ENCODE measurements at places on chromosomes 1 and 21. TPM values are rescaled to one million over a fixed set of nuclear protein-coding genes. Genes with fewer than 3 reads are reported as not detected.

DNA sequence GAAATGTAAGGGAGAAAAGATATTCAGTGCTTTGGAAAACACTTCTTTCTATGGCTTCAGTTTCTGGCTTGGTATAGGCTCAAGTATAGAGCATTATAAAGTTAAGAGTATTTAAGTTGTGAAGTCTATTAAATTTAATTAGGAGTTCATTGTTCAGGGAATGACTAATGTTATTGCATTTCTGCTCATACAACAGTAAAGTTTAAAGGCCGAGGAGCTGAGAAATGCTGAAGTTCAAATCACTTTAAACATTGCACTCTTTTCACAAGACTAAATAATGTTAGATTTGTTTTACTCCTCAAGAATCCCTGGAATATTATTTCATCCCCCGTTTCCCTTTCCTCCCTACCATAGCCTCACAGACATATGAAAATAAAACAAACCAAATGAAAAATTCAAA lies 30.1 kb downstream of the RGS5 start:
- DNase-seq, result no peak

- peak; percentile 27 for DNase-seq
These were observed 43.8 kb downstream of the SLC44A3 start for GRCh38 chr1:94863919-94864318.

- no peak for DNase-seq
These were observed 12.8 kb upstream of the RNU1-2 start for GRCh38 chr1:16882986-16883385.

DNA sequence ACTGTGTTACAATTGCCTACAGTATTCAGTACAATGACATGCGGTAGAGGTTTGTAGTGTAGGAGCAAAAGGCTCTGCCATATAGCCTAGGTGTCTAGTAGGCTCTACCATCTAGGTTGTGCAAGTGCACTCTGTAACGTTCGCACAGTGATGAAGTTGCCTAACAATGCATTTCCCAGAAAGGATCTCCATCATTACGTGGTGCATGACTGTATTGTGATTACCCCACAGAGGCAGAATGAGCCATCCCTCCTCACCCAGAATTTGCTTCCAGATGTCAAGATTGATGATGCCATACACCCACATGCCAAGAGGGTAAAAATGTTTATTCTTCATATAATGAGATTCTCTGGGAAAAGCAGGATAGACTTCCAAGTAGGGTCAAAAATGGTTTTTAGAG lies 199.3 kb upstream of the CTTNBP2NL start:
- DNase-seq, result no peak

DNA sequence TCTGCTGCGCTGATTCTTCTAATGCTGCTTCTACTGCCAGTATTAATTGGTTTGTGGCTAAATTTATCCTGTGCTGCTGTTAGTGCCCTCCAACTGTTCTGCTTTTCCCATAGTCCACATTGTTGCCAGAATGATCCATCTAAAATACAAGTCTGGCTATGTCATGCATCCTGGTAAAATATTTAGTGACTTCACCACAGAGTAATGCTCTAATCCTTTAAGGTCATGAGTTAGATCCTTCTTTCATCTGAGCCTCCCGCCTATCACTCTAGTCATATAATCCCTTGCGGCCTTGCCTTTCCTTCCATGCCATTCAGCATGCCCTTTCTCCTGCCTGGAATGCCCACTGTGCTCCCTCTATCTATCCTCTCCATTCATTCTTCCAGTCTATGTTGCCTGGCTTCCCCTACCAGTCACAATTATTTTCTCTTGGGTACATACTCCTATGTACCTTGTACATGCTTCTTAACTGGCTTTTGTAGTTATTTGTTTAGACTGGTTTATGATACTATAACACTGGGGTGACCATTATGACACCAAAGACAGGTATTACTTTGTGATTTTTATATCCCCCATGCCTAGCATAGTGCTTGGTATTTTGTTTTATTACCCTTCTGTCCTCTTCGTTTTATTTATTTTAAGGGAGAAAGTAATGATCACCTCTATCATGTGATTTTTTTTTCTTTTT lies 144.0 kb downstream of the MAGI3 start:
- DNase-seq, result no peak

DNA sequence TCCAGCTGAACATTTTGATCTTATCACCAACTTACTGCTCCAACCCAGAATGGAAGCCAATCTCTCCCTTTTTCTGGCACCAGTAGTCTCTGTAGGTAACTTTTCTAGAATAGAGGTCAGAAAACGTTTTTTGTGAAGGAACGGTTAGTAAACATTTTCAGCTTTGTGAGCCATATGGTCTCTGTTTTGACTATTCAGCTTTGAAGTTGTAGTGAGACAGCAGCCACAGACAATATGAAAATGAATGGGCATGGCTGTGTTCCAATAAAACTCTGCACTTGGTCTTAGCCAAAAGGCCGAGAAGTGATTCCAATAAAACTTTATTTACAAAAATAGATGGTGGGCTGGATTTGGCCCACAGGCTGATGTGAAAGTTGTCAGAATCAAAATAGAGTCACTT lies 28.9 kb downstream of the MAP10 start:
- no peak for DNase-seq

GRCh38 chr21:21864321-21864840 lies 866.2 kb downstream of the NCAM2 start:
- DNase-seq, result no peak

- DNase-seq, result no peak
These were observed 87.0 kb downstream of the SYT14 start for GRCh38 chr1:210024996-210025395.

DNA sequence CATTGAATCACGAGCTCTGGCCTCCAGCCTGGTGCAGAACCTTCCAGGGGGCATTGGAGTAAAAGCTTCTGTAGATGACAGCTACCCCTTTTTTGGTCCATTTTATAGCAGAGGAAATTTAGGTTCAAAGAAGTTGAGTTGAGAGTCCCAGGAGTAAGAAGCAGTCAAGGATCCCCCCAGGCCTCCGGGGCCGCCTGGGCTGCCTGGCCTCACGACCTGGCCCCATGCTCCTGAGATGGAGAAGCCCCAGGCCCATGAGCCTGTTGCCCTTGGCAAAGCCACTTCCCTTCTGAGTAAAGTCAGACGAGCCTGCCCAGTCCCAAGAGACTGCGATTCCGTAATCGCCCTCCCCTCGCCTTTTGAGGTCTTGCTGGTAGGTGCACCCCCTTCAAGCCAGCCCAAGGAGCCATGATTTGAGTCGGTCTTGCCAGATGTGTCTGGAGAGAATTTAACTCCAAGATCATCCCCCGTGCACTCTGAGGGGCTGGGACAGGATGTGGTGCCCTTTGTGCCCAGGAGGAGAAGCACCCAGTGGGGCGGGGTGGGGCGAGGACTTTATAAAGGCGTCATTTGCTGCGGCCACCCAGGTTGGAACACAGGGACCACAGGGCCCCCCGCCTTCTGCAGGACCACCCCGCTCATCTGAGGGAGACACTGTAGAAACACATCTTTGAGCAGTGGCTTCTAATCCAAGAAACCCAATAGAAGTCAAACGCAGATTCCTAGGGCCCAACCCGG lies 30.1 kb downstream of the PDE9A start:
- DNase-seq, result no peak

- DNase-seq, result no peak
These were observed 200.6 kb downstream of the PRDM2 start for GRCh38 chr1:13900583-13900982.

DNA sequence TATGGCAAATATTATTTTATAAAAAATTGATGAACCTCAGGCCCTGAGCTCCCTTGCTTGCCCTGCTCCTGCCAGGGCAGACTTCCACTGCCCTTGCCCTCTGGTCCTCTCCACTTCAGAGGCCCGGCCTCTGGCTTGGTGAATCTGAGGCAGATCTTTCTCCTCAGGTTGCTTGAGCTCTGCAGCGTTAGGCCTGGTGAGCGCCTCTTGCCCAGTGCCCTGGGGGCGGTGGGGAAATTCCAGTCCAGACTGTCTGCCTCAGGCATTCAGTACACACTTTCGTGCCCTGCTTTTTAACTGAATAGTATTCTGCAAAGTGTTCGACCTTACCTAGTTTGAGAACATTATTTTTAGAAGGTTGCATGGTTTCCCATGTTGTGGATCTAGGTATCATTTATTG lies 98.2 kb downstream of the PCBP3 start:
- DNase-seq, result no peak

- no peak for DNase-seq
These were observed at the start of gene CHD5 for GRCh38 chr1:6180268-6180706. TSS of gene CHD5 (minus strand) at chr1:6180321. CDS start at chr1:6180023, 298 bp downstream.

DNA sequence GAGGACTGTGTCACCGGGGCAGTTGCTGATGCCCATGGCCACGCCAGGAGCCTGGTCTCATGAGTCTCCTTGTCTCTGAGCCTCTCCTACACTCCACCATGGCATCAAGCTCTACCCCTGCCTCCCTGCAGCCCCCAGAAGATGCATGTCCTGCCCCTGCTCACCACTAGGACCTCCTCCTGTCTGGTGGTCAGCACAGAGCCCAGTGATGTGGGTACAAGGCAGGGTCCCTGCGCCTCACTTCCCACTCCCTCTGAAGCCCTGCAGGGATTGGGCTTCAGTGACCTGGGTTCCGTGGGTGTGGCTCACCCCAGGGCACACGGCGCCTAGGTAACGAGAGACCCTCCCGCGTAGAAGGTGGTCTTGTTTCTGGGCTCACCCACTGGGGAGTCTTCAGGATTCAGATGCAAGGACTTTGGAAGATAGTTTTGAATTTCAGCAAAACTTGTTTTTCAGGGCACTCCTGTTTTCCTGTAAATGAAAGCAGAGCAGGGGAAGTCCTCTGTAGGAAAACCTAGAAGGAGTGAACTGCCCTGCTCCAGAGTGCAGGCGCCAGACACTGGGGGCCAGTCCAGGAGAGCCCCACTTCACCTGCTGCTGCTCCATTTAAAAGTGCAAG lies 2.8 kb downstream of the COL18A1 start:
- peak; percentile 43 for DNase-seq

- no peak for DNase-seq
These were observed 406.7 kb downstream of the NTNG1 start for GRCh38 chr1:107547363-107548155.

- DNase-seq, result peak; percentile 76
These were observed 1.1 kb upstream of the MARCKSL1 start for GRCh38 chr1:32336963-32337675.

DNA sequence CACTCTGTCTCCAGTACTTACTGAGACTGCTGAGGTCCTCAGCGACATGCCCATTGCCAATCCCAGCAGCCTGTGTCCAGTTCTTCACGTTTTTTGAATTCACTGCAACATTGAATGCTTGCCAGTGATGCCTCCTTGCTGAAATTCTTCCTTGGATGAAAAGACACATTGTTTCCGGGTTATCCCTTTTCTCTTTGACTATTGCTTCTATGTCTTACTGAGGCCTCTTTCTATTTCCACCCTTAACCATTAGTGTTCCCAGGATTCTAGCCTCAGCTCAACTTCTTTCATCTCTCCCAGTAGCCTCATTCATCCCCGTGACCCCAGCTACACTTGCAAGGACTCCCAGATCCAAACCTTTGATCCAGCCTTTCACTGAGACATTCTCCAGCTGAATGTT lies 46.5 kb upstream of the KIF26B start:
- DNase-seq, result no peak

DNA sequence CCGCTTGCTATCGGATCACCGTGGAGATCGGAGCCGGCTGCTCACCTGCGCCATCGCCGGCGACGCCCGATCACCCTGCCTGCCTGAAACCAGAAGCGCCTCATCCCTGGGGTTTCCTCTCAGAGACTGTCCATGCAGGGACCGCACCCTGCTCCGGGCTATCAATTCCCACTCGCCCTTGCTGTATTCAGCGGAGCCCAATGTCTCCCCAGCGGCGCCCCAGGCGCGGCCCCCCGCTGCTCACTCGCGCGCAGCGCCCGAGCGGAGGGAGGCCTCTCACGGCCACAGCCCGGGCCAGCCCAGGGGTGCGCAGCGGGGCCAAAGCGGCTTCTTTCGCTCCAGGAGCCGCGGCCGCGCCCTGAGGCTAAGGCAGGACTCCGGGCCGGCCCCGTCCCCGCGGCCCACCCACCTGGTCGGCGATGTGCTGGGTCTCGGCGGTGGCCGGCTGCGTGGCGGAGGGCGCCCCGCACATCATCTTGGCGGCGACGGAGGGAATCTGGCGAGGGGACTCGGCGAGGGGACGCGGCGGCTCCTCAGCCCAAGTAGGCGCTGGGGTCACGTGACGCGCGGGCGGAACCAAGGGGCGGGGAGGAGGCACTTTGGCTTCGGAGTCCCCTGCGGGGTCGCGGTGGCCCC lies at the start of gene CSTB:
Gene CSTB, minus strand, starts transcription at position 514 of the 636 bp plus-strand sequence. Its CDS starts 39 bp downstream, at position 475.
- peak; percentile 79 for DNase-seq

DNA sequence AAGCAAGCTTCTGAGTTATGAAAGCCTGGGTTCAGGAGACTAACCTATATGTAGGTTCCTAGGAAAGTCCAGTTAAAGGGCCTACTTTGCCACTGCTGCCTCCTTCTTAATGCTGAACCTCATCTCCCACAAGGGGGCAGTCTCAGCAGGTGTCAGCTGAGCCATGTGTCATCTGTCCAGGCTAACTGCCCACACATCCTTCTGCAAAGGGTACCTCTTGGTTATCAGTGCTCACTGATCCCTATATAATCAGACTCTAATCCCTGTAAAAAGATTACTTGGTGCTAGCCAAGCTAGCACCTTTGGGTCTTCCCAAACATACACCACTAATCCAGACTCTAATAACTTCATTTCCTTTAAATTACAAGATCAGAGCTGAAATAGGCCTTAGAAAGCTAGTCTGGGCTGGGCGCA lies 9.0 kb downstream of the PRDX1 start:
- no peak for DNase-seq

- DNase-seq, result no peak
These were observed 7.9 kb downstream of the MYOG start for GRCh38 chr1:203077956-203078355.

DNA sequence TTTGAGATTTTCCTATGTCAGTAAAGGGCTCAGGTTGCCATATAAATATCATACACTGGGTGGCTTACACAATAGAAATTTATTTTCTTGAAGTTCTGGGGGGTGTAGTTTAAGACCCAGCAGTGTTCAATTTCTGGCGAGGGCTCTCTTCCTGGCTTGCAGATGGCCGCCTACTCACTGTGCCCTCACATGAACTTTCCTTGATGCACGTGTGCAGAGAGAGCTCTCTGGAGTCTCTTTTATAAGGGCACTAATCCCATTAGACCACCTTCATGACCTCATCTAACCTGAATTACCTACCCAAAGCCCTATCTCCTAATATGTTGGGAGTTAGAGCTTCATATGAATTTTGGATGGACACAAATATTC lies 21.1 kb downstream of the TMEM51 start:
- no peak for DNase-seq

DNA sequence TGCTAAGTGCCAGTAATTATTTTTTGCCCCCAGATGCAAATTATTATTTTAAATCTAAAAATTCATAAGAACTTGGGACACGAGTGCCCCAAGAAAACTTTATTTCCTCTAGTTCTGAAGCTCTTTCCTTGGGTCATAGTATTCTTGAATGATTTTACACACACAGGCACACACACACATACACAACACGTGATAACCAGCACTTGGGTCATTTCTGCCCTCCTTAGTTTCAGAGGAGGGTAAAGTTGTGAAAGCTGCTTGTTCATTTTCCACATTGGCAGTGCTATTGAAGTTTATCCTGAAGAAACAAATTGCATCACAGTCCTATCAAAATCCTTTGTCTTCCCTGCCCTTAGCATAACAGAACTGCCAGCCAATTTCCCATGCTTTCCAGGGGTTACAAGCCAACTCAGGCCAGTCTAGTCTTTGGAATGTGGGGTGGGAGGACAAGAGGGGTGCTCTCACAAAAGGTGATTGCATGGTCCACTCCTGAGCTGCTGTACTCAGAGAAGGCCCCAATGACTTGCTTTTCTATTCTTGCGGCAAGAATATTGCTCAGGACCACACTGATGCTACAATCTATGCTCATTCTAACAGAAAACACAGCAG lies 98.5 kb upstream of the POGK start:
- no peak for DNase-seq

The FAM151A gene
- total RNA-seq, result not detected

The SRSF11 gene
- 118 TPM for total RNA-seq

The LCE2C gene
- total RNA-seq, result not detected

The MATN1 gene
- total RNA-seq, result not detected

The PER3 gene
- 14.8 TPM for total RNA-seq
